ENCODE measurements at places on chromosomes 4 and X.

- DNase-seq: no peak
These were observed 1.6 kb downstream of the PPP3CA start for GRCh38 chr4:101345596-101346350.

DNA sequence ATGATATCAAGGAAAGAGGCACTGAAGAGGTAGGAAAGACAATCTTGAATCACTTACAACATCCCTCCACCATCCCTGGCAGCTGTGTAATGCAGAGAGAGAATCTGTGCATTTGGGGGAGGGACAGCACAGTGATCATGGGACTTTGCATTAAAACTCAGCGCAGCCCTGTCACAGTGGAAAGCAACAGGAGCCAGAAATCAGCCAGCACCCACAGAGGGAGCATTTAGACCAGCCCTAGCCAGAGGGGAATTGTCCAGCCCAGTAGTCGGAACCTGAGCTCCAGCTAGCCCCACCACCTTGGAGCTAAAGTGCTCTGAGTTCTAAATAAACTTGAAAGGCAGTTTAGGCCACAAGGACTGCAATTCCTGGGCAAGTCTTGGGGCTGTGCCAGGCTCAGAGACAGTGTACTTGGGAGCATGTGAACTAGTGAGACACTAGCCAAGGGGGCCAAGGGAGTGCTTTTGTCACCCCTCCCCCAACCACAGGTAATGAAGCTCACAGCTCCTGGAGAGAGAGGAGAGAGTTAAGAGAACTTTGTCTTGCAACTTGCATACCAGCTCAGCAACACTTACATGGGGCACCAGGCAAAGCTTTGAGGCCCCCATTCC, 83.9 kb upstream of the FAM241A start:
- DNase-seq: no peak

GRCh38 chr4:78612398-78613178, 61.0 kb downstream of the ANXA3 start:
- peak; percentile 0 for DNase-seq

DNA sequence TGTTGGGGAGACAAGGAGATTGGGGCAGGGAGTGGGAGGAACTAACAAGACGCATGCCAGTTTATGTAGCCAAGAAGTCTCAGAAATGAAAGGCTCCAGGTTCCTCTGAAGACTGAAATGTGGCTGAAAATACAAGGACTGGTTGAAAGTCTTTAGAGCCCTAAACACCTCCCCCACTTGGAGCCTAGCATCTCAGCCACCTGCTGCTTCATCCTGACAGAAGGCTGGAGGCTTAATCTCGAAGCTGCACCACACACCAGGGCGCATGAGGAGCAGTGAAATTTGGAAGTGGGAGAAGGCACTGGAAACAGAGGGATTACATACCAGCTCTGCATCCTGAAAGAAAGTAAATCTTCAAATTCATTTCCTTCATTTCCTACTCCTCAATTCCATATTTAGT, 160.7 kb upstream of the FTHL17 start:
- DNase-seq: no peak

GRCh38 chrX:11741574-11741973, 16.5 kb upstream of the MSL3 start:
- no peak for DNase-seq

- DNase-seq: no peak
These were observed 54.0 kb upstream of the LDB2 start for GRCh38 chr4:16952462-16952871.

DNA sequence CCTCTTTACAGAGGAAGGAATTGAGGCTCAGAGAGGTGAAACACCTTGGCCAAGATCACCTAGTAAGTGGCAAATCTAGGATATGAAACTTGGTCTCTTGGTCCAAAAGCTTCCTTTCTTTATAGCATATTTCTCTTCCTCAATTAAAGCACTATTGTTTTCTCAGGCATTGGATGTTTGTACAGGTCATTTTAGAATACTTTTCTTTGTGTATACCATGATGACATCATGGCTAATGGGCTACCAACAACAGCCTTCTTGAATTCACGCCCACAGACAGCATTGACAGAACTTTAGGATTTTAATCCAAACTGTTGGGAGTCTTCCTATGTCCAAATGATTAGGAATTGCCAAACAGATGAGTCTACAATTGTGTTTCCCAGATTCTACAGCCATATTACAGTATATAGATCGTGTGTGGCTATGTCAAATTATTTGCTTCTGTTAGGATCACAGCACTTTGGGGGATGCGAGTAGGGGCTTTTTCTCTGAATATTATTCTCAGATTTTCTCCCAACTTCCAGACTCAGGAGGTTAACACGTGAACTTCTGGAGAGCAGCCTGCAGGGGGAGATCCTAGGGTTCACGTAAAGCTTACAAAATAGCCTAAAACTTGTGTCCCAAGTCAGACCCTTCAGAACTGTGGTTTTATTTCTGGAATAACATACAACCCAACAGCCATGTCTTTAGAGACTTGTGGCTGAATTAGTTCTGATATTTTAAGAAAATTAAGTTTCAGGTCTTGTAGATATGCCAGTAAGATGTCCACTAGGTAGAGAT, 191.8 kb downstream of the SHROOM3 start:
- DNase-seq: no peak

GRCh38 chrX:44705817-44706551, 137.8 kb upstream of the DUSP21 start:
- no peak for DNase-seq

DNA sequence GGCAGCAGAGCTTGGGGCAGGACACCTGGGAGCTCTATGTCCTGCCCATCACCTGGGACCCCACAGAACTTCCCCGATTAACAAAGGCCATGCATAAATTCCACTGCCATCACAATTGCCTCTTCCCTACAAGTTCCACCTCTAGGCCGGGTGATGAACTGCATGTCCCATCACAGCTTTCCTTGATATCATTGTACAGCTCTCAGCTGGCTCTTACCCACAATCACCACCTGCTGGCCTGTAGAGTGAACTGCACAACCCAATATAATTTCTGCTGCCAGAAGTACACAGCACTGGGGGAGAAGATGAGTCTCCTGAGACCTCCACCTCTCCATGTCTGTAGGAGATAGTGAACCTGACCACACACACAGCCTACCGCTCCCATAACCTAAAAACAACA, 285.0 kb upstream of the AADAT start:
- DNase-seq: no peak

- DNase-seq: no peak
These were observed 402.9 kb downstream of the PCDH18 start for GRCh38 chr4:137129441-137129840.

DNA sequence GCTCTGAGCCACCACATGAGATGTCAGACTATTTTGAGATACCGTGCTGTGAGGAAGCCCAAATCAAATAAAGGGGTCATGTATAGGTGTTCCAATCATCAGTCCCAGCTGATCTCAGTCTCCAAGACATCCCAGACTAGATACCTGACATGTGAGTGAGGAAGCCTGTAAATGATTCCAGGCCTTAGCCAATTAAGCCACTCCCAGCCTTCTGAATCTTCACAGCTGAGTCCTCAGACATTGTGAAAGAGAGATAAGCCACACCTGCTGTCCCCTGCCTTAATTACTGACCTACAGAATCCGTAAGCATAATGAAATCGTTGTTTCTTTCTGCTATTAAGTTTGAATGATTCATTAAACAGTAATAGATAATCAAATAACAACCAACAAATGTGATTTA, 671.4 kb downstream of the ZNF674 start:
- no peak for DNase-seq

GRCh38 chrX:124086411-124086810, 124.9 kb downstream of the STAG2 start:
- no peak for DNase-seq

DNA sequence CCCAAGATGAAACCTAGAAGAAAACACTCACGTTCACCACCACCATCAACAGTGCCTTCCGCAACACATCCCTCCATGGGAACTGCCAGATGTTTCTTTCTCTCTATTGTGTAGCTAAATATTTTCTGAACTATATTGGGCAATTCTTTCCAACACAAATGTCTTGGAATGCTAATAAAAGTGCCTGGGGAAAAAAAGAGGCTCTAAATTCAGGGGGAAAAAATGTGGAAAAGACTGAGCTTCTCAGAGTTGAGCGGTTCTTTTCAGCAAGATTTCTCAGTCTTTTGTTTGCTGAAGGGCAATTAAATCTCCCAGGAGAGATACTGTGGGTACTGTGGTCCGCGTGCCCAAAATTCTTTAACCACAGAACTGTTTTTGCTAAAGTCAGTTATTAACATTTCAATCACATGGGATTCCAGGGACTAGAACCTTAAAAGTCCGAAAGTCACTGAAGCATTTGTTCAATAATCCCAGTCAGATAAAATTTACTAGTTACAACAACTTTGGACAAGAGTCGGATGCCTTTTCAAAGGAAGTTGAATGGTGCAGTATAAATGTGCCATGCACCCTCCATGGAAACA, 51.9 kb upstream of the DHRSX start:
- no peak for DNase-seq

DNA sequence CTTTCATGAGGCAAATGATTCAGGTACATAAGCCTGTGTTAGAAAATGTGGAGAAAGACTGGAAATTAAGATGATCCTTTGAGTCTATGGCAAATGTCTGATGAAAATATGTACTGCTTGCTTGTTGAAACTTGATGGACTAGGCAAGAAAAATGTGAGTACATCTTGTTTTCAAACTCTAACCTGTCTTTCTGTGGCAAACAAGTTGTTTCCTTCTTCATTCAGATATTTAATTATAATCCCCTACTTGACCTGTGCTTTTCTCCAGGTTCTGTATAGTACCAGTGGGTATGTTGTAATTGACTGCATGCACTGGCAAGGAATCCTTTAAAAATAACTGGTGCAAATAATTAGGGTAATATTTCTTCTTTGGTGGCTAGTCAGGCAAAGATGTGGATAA, 136.7 kb downstream of the ARHGAP24 start:
- no peak for DNase-seq

DNA sequence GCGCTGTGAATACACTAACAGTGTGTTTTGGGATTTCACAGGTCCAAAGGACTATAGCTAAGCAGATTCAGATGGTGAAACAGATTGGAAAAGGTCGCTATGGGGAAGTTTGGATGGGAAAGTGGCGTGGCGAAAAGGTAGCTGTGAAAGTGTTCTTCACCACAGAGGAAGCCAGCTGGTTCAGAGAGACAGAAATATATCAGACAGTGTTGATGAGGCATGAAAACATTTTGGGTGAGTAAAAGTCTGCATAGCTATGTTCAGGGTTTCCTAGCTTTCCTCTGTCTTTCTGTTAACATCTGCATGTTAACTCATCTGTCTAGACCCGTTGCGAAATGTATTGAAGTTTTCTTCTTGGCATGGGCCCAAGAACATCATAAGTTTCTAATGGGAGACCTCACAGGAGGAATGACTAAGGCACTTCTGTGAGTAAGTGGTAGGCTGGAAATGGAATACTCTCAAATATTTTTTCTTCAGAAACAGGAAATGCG, 372.1 kb downstream of the BMPR1B start:
- no peak for DNase-seq

DNA sequence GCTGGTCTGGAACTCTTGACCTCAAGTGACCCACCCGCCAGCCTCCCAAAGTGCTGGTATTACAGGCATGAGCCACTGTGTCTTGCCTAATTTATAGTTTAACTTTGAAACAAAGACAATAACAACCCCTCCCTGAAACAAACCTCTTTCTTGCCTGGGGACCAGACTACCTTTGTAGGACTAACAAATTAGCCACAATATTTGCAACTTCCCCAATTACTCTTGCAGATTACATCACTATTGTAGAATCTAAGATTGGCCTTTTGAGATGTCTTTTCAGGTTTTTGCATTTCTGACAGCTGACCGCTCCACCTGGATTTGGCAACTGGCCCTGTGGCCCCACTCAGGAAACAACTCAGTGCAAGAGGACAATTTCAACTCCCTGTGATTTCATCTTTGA, 84.8 kb downstream of the AKAP4 start:
- DNase-seq: no peak

- no peak for DNase-seq
These were observed 448.4 kb downstream of the RAPGEF2 start for GRCh38 chr4:159551281-159551680.

DNA sequence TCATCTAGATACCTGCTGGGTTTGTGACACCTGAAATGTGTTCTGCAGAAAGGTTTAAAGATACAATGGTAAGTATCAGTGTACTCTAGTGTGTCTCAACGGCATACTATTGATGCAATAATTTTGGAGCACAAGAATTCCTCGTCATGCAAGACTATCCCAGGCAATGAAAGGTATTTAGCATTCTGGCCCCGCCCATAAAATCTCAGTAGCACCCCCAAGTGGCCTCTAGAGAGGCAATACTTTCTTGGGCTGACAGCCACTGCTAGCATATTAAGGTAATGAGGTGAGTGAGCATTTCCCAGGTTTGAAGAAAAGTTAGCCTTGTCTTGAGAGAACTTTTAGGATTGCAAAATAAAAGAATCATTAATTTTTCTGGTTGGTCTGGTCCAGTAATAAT, 24.0 kb downstream of the TAB3 start:
- DNase-seq: no peak

- DNase-seq: no peak
These were observed 302.5 kb downstream of the PCDH7 start for GRCh38 chr4:31022702-31023101.

GRCh38 chrX:8242431-8243020, 71.5 kb upstream of the VCX2 start:
- DNase-seq: no peak

- DNase-seq: no peak
These were observed 24.3 kb upstream of the SRD5A3 start for GRCh38 chr4:55321707-55322264.

DNA sequence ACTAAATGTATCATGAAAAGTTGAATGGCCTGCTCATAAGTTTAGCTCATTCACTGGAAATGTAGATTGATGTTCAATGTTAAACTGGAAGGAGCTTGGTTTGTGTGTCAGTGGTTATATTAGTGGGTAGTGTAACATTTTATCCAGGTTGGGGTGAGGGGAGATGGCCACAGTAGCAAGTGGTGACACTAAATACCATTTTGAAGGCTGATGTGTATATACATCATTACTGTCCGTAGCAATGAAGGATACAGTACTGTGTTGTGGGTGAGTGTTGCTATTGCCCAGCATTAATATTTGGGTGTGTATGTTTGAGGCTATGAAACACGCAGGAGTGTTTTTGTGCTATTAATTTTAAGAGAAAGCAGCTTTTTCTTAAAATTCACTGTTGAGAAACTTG, 6.3 kb downstream of the HMGB3 start:
- no peak for DNase-seq

GRCh38 chr4:10495651-10496050, 38.4 kb upstream of the ZNF518B start:
- no peak for DNase-seq

DNA sequence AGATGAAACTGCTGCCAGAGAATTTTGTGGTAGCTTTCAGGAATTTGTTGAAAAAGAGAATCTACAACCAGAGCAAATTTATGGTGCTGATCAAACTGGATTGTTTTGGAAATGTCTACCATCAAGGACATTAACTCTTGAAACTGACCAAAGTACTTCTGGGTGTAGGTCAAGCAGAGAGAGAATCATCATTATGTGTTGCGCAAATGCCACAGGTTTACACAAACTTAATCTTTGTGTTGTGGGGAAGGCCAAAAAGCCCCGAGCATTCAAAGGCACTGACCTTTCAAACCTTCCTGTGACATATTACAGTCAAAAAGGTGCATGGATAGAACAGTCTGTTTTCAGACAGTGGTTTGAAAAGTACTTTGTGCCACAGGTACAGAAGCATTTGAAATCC, 2.1 kb downstream of the TIGD2 start:
- DNase-seq: no peak

- no peak for DNase-seq
These were observed 154.1 kb upstream of the PPP3CA start for GRCh38 chr4:101501421-101501820.

- DNase-seq: peak; percentile 5
These were observed at the start of gene HPSE for GRCh38 chr4:83334425-83335241. HPSE (minus strand) TSS chr4:83334848; CDS start chr4:83334782, 66 bp downstream.

GRCh38 chrX:10769195-10769594, 148.8 kb upstream of the MID1 start:
- no peak for DNase-seq
